Heart left ventricle (tissue), 16 donors: ENCODE measurements at places on chromosomes 6 and 20. TPM values are rescaled to one million over a fixed set of nuclear protein-coding genes. Genes with fewer than 3 reads are reported as not detected.
A peak's percentile ranks its signal among the peaks of the same experiment; 100 is the strongest.

The AGER gene
- polyA plus RNA-seq: 1.6 TPM

The MLIP gene
- polyA plus RNA-seq: 210 TPM

The TPX2 gene
- 0.04 TPM for polyA plus RNA-seq

The HS3ST5 gene
- polyA plus RNA-seq: not detected

The SLC22A7 gene
- 0.23 TPM for polyA plus RNA-seq

The PRKN gene
- 3.4 TPM for polyA plus RNA-seq

The EPHA7 gene
- 1.5 TPM for polyA plus RNA-seq

DNA sequence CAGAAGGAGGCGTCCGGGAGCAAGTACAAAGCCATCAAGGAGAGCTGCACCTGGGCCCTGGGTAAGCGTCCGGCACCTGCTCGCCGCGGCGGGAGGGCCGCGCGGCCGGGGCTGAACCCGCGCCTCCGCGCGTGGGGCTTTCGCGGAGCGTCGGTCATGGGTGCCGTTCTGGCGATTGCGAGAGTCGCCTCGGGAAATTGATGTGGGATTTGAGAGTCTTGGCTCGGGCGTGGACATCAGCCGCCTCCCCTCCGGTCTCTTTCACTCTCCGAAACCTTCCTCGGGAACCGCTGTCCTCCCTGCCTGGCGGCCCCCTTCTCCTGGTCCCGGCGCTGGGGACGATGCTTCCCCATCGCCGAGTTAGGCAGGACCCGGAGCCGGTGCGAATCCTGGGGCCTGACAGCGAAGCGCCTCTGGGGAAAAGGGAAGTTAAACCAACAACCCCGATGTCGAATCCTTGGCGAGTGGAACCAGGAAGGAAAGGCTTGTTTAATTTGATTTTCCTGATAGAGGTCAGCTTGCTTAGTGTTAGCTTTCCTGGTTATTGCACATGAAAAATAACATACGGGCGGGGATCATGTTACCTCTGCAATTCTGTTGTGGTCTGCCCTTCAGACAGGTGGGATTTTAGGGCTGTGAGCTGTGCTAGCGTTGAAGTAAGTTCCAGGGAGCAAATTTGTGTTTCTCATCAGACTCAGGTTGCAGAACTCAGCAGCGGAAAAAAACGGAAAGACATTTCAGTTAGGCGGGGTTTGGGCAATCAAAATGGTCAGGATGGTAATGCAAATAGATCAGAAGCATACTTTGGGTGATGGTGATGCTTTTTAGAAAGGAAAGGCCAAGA lies 594 bp downstream of the ARFGEF3 start:
- peak; percentile 22 for DNase-seq

DNA sequence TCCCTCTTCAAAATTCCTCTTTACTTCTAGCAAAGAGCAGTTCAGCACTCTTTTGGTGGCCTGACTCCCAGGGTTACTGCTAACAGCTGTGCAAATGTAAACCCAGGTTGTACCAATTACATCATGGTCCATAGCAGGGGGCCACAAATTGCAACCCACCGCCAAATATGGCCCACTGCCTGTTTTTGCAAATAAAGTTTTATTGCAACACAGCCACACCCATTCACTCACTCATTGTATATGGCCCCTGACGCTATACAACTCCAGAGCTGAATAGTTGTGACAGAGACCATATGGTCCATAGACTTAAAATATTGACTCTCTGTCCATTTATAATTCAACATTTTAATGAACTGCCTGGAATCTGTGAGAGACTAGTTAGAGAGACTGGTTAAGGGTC lies 233.4 kb downstream of the NFATC2 start:
- DNase-seq: no peak

DNA sequence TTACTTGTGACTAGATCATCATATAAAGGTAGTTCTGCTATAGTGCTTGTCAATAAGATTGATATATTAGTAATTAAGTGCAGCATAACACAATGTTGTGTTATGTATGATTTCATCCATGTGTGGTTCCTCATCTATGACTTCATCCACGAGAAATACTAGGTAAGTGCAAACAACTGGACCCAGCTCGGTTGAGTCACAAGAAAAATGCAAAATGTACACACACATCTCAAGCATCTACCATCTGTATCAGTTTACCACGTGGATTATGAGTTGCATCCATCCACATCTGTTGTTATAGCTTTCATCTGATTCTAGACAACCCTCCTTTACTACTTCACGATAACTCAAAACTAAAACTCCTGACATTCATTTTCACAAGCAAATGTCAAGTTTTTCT lies 517.0 kb upstream of the CITED2 start:
- DNase-seq: no peak

- DNase-seq: no peak
Measured at GRCh38 chr6:149593408-149593807, 27.2 kb downstream of the GINM1 start.

- DNase-seq: no peak
Measured at GRCh38 chr20:32986331-32986966, 17.8 kb downstream of the SUN5 start.

DNA sequence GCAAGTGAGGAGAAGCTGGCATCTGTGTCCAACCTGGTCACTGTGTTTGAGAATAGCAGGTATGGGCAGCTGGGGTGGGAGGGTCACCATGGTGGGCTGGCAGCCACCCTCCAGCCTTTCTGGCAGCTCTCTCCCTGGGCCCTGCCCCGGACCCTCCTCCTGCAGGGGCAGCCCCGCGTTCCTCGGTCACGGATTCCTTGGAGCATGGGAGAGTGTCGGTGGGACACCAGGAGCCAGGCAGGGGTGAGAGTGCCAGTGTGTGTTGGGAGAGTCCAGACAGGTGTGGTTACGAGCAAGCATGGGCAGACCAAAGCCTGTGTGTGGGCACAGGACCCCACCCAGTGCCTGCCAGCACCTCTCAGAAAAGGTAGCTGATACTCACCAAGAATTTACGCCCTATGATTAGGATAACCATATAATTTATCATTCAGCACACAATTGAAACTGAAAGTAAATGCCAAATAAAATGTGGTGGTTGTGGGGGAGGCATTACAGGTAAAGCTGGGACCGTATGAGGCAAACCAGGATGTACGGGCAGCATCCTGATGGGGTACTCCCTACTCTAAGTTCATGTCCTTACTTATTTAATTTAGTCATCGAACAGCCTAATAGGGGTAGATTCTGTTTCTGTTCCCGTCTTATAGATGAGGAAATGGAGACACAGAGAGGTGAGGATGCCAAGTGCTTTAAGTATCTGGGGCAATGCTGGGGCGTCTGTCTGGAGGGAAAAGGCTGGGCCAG lies 542 bp downstream of the FGD2 start:
- no peak for DNase-seq

- no peak for DNase-seq
Measured at GRCh38 chr20:25529295-25529951, 55.9 kb downstream of the NINL start.

GRCh38 chr20:43981540-43981939 lies 66.9 kb downstream of the TOX2 start:
- no peak for DNase-seq

DNA sequence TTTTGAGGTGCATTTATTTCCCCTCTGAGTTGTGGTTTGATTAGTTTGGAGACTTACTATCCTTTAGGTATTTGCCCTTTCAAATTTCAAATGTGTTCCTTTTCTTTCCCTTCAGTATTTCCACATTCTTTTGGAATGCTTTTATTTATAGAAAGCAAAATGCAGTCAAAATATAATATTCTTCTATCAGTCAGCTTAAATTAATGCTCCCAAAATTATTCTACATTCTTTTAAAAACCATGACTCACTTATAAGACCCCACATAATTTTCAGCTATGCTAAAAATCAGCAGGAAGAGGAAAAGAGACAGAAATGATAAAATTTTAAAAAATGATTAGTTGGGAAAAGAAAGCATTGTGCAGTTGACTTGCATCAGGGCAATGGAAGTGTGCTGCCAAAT lies 180.0 kb upstream of the SMLR1 start:
- no peak for DNase-seq

- DNase-seq: peak; percentile 55
Measured at GRCh38 chr6:89999154-89999553, 104.9 kb downstream of the GJA10 start.

DNA sequence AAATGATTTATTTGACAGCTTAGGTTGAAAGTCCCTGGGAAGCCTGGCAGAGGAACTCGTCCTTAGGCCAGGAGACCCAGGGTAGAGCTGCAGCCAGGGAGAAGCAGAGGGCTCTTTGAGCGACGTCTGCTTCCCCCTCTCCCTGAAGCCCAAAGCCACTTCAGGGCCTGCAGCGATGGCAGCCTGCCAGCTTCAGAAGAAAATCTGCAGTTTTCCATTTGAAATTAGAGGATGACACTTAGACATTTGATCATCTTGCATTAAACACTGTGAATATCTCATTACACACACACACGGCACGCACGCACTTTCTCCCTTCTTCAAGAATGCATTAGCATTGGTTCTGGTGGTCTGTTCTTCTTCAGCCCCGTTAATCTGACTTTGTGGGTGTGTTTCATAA lies 96.5 kb downstream of the PLEKHG1 start:
- no peak for DNase-seq

DNA sequence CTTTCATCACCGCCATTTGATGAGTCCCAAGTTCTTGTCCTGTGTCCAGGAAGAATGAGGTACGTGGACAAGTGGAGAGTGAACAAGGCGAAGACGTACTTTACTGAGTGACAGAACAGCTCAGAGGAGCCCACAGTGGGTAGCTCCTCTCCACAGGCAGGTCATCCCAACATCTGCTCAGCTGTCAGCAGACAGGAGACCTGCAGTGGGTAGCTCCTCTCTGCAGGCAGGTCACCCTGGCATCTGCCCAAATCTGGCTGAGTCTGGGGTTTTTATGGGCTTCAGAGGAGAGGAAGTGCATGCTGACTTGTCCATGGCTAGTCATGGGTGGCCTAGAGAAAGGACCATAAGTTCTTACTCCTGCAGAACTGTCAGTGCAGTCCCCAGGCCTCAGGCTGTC lies 32.7 kb upstream of the PDYN start:
- no peak for DNase-seq

DNA sequence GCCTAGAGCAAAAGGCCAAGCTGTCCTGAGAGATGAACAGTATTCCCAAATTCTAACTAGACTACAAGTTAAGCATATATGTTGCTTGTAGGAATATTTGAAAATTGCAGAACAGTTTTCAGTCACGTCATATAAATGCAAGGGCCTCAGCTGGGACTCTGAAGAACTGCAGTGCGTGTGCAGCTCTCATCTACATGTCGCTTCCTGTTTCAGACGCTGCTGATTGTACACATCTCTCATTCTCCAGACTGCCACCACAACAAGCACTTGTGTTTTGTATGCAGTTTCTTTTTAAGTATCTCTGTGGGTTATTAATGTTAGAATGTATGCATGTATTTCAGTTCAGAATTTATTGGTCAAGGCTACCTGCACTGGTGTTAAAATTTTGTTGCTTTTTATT lies 119.7 kb downstream of the MAP3K4 start:
- no peak for DNase-seq
